ENCODE measurements at places on chromosomes 1 and 21.

GRCh38 chr1:189960769-189961168 is 516.9 kb downstream of the BRINP3 start:
- no peak for DNase-seq

- peak; percentile 53 for DNase-seq
These were observed 909 bp upstream of the PAXBP1 start for GRCh38 chr21:32772281-32773047.

DNA sequence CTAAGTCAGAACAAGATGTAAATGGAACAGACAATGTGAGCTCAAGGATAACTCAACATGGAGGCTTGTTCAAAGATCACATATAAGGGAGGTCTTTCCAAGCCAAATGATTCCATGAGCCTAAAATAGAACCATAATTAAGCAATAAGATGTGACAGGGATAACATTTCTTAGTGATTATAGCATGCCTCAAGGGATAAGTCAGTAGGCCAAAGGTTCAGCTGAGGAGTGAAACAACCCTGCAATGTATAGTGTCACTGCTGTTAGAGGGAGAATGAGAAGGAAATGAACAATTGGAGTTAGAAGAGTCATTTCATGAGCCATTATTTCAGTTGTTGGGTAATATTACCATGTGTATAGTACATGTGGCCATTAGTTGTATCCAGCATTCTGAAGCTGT is 25.0 kb downstream of the GORAB start:
- no peak for DNase-seq

DNA sequence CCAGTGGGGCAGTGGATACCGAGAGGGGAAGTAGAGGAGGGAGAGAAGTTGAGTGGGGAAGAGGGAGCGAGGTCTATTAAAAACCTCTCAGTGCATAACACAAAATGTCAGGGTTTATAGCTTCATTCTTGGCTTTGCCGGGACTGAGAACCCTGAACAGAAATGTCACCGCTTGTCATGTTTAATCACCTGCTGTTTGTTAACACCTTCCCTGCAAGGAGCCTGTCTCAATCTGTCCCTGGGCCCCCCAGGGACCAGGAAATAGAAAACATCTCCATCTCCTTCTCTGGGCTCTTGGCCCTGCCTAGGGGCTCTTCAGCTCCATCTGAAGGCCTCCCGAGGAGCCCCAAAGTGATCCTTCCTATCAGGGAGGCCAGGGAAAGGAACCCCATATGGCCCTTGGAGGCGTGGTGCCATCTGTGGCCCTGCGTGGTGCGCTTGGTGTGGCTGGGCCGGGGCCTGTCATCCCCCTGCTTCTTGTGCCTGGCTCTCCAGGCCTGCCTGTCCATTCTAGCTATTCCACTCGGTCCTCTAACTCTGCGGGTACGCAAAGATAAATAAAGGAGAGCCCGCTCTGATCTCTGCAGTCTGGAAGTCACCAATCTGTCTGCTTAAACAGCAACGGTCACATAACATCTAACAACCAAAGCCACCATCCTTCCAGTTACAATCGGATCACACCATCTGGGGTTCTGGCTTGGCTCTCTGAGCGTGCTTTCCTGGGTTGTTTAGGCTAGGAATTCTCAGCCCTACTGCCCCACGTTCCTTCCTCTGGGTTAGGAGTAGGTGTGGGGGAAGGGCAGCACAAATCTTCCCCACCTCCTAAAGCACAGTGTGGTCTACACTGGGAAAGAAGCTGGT is 113.8 kb downstream of the CASZ1 start:
- no peak for DNase-seq

GRCh38 chr1:176880955-176881595 is 283.4 kb downstream of the ASTN1 start:
- peak; percentile 29 for DNase-seq

DNA sequence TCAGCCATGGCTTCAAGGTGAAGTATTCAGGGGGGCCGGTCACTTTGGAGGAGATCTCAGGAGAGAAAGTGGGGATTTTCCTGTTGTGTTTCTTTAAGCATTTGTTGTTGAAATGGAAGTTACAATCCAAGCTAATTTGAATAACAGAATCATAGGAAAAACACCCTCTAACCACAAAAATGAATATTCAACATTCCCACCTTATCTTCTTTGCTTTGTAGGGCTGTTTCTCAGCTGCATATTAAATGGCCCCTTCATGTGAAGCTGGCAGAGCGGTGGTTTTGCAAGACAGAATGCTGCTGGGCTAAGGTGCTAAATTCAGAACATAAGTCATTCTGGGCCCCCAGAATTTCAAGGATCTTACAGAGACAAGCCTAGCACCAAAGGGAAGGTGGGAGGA is 279.0 kb downstream of the RRAGC start:
- DNase-seq: no peak

- no peak for DNase-seq
These were observed 55.6 kb upstream of the PPP2R5A start for GRCh38 chr1:212229654-212230053.

- DNase-seq: no peak
These were observed 15.9 kb downstream of the PDXK start for GRCh38 chr21:43734928-43735229.

GRCh38 chr1:155064111-155064831 is 731 bp downstream of the EFNA4 start:
- DNase-seq: no peak

GRCh38 chr1:230792691-230793462 is 45.7 kb downstream of the CAPN9 start:
- DNase-seq: no peak

DNA sequence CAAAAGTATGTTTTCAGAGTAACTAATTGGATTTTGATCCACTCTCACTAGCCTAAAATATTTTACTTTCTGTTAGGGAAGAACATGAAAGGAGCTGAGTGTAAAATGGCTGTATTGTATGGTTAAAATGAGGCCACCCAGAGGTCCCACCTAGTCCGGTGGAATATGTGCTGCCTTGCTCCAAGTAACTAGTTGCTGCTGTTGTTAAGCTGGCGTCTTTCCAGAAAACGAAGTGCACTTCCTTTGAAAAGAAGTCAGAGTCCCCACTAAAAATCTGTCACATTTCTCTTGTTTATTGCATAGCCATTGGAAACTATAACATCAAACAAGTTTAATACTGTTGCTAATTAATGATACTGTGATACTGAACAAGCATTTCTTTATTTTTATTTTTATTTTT is 3.2 kb downstream of the SLC25A33 start:
- no peak for DNase-seq

DNA sequence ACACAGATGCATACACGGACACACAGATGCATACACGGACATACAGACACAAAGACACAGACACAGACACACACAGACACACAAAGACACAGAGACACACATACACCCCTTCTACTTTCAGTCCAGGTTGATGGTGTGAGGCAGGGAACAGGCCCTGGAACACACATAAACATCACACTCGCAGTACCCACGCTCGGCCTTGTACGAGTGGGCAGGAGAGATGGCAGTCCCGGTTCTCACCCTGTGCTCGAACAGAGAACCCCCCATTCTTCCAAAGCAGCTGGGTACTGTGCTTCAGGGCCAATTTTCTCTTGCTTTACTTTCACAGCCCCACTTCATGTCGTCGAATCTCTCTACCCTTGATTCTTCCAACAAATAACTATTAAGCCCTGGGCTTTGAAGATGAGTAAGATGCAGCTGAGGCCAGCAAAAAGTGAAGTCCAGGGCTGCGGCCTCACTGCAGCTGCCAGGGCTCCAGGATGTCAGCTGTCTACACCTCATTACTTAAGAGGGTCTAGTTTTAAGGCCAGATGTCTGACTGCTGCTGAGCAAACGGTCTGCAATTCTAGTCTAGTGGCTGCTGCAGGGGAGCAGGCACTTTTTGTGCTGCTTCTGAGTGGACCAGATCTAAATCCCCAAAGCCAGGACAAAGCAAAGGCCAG is 90.1 kb downstream of the PGBD5 start:
- no peak for DNase-seq

- DNase-seq: no peak
These were observed 1.7 kb downstream of the COL8A2 start for GRCh38 chr1:36123356-36123755.

GRCh38 chr1:157965584-157965983 is 27.9 kb upstream of the KIRREL1 start:
- no peak for DNase-seq

GRCh38 chr1:9078015-9078751 is 8.7 kb upstream of the SLC2A5 start:
- no peak for DNase-seq

- no peak for DNase-seq
These were observed 291.5 kb upstream of the VAMP3 start for GRCh38 chr1:7479571-7479970.

DNA sequence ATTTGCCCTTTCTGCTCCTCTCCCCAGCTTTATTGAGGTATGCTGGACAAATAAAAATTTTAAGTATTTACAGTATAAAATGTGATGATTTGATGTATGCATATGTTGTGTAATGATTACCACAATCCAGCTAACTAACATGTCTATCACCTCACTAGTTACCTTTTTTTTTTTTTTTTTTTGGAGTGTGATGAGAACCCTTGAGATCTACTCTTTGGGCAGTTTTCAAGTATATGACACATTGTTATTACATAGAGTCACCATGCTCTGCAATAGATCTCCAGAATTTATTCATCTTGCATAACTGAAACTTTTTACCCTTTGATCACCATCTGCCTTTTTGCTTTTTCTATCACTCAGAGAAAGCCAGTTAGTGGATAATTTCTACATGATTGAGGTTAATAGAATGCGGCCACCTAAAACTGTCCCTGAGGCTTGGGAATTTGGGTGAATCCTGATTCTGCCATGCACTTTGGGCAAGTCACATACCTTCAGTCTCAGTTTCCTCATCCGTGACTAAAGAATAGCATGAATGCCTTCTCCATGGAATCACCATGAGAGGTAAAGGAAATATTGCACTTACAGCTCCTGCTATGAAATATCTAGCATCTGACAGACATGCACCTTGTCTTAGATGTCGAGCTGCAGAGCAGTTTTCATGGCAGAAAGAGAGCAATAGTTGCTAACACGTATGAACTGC is 295.2 kb downstream of the DISC1 start:
- no peak for DNase-seq

DNA sequence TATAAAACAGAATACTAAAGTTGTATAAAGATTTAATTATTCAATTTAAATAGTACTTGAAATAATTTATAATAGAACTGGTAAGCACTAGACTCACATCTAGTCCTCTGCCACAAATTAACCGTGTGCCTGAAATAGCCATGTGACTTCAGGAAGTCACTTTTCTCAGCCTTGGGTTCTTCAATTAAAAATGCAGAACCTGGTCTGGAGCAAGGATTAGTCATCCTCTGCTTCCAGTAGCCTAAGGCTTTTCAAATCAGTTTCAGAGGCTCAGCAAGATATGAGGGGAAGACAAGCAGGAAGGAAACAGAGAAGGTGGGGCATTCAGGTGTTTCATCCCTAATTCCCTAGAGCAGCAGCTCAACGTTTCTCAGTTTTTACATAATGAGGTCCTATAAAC is 23.0 kb downstream of the DPH5 start:
- DNase-seq: no peak

DNA sequence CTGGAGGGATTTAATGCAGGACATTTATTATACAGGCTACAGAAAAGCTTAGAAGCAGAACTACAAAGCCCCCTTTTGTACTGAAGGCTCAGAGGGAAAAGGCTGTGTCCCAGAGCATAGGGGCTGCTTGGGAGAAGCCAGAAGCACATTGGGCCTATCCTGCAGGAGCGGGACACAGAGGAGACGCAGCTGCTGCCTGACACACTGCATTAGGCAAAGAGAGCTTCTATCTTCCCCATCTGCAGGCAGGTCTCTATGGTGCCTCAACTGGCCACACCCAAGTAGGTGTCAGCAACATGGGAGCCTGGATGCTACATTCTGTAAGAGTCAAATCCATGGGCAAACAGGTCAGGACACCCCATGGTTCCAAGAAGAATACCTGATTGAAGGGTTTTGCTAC is 595.9 kb downstream of the AJAP1 start:
- no peak for DNase-seq

GRCh38 chr1:192968323-192968722 is 90.8 kb downstream of the UCHL5 start:
- DNase-seq: no peak

GRCh38 chr1:53731043-53731600 is 7.8 kb downstream of the GLIS1 start:
- DNase-seq: no peak

DNA sequence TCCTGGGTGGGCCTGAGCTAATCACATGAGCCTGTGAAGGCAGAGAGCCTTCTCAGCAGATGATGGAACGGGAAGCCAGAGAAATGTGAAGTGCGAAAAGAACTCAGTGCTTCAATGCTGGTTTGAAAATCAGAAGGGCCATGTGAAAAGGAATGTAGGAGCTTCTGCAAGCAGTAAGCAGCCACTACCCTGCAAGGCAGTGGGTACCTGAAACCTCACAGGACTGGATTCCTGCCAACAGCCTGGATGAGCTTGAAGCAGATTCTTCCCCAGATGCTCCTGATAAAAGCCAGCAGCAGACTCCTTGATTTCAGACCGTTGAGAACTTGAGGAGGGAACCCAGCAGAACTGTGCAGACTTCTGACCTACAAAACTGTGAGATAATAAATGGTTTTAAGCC is 158.6 kb downstream of the SYT2 start:
- no peak for DNase-seq

GRCh38 chr1:56389813-56390212 is 189.6 kb downstream of the PLPP3 start:
- DNase-seq: no peak

DNA sequence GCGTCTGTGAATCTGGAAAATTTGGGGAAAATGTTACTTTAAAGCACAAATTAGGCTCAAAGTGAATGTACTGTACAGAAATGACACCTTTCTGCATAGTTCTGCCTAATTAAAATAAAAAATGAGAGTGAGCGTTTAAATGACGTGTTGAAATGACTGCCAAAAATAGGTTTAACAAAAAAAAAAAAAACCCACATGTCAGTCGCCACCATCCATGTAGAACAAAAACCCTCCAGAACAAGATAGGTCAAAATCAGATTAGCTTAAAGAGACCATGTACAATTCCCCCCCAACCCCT is 745 bp downstream of the PARP1 start:
- DNase-seq: no peak

DNA sequence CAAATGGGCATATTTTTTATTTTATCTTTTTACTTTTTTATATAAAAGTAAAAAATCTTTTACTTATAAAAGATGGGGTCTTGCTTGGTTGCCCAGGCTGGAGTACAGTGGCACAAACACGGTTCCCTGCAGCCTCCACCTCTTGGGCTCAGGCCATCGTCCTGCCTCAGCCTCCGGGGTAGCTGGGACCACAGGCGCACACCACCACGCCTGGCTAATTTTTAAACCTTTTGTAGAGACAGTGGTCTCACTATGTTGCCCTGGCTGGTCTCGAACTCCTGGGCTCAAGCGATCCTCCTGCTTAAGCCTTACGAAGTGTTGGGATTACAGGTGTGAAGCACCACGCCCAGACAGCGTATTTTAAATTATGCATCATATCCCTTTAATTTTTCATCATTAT is 986 bp downstream of the H6PD start:
- no peak for DNase-seq

DNA sequence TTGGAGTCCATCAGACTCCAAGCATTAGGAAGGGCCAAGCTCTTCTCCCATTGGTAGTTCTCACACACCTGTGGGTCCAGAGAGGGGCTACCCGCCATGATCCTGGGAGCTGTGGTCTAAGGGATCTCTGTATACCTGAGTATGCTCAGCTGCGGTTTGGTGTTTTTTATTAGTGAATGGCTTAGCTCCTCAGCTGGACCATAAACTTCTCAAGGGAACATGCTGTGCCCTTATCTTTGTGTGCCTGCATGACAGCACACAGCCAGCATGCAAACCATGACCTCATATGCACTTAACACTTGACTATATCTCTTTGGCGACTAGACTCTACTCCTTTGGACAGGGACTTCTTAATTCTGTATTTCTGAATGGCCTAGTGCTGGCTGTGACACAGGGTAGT is 94.5 kb downstream of the CD58 start:
- no peak for DNase-seq

- no peak for DNase-seq
These were observed 8.8 kb downstream of the KAZN start for GRCh38 chr1:14607295-14607694.
